ENCODE measurements at places on chromosomes 3 and 15.

DNA sequence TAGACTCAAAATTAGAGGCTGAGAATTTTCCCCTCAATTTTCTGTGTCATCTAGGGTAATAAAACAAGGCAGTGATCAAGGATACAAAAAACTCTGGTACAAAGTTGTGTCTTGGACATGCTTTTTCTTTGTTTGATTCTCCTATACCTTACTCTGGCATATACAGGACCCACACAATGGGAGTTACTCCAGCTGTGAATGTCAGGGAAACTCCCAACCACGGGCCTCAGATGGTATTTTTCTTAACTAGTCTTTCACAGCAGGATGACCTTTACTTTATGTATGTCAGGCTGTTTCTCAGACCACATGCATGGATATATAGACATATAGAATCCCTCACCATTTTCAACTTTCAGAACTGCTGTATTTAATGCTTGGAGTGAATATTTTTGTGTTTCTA is 41.3 kb downstream of the FEZF2 start:
- DNase-seq = no peak

DNA sequence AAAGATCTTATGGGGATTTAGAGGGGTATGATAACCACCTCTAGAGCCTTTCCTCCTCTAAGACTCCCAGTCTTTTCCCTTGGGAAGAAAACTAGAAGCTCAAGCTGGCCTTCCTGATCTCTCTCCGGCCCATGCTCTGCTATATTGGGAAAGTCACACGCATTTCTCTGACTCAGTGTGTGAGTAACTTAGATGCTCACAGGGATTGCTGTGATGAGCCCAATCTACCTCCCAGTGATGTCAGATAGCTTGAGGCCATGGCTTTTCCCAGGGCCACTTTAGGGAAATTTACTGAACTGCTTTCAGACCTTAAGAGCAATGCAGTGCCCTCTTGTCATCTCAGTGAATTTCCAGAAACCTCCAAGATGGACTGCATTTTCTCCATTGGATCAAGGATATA is 8.6 kb upstream of the ST8SIA2 start:
- no peak for DNase-seq

GRCh38 chr3:155646128-155646527 is 98.7 kb downstream of the PLCH1 start:
- no peak for DNase-seq

DNA sequence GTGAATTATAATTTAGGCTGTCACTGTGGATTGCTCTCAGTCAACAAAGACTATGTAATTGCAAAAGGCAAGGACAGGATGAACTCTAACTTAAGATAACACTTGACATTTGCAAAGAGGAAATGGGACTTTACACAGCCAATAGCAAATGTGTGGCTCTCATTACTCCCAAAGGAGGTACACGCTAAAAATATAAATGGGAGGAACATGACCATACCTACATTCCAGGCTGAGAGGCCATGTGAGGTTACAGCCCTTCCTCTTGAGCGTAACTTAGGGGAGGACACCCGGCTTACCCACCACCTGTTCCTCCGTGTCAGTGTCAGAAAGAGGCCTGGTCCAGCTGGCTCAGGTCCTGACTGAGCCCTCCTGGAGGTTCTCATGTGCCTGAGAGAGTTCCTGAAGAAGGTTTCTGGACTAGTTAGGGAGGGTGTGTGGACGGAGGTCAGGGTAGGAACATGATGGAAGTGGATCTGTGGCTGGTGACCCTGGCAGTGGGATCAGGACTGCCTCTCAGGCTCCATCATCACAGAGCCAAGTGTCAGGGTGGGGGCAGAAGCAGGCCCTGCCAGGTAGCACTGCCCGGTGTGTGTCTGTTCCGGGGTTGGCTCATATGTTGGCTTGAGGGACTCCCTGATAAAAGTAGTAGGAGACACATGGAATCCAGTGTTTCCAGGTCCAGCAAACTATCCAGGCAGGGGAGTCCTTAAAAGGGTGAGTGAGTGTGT is 7.9 kb downstream of the POPDC2 start:
- DNase-seq = no peak

- DNase-seq = no peak
Observed at GRCh38 chr3:11164607-11165006, 10.3 kb downstream of the HRH1 start.

DNA sequence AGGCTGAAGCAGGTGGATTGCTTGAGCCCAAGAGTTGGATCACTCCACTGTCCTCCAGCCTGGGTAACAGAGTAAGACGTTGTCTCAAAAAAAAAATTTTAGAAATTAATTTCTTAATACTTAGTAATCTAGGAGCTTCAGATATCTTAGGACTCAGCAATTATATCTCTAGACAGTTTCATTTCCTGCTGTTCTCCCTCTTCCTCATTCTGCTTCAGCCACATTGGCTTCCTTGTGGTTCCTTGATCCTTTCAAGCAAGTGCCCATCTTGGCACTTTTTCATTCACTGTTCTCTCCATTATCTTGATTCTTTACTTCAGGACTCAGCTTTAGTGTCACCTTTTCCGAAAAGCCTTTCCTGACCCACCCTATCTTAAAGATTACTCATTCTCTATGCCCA is 22.5 kb downstream of the TMEM202 start:
- no peak for DNase-seq

DNA sequence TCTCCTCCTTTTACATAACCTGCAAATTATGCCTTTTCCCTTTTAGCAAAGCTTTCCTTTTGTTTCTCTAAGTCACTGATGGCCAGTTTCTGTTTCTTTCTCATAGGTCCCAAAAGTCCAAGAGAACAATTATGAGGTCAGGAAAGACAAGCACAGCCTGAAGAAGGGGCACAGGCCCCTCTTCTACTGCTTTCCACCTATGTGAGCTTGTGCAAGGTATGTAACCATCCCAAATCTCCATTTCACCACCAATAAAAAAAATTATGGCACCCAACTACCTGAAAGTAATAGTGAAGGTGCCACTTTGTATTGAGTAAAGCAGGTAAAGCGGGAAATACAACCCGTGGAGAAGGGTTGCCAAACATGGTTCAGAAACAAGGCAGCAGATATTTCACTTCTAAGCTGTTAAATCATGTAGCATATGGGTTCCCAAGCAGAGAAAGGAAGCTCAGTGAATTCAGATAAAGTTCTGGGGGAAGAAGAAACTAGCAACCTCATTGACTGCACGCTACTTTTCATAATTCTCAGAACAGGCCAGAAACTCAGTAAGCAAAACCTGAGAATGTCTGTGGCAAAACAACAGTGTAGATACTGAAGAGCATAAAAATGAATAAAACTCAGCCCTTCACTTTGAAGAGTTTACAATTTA is 4.2 kb downstream of the PLOD2 start:
- no peak for DNase-seq

DNA sequence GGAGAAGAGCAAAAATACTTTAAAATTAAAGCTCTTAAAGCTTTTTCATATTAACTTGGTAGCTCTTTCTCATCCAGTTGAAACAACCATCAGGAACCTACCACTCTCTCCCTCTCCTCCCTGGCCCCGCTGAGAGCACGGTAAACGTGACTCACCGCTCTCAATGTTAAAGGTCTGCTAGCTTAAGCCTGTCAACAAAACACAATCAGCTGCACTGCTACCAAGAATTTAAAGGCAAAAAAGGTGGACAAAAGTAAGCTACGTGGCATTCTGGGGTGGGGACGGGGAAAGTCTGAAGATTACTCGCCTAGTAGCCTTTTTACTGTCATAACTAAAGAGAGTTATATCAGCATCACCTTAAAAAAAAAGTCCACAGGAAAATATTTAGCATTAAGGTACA is 8.4 kb upstream of the GP5 start:
- DNase-seq = no peak

DNA sequence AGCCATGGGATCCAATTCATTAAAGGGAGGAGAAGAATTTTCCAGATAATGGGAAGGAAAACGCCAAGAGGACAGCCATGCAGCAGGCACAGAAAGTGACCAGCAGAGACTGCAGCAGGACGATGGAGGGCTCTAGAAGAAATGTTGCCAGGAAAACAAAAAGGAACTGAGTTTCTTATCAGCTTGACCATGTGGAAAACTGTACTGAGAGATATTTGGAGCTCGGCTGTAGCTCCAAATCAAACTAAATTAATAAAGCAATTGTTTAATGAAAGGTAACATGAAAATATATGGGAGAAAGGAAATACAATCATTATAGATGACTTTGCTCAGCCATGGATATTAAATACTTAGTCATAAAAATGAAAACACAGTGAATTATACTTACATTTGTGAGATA is 63.7 kb downstream of the SSR3 start:
- no peak for DNase-seq

DNA sequence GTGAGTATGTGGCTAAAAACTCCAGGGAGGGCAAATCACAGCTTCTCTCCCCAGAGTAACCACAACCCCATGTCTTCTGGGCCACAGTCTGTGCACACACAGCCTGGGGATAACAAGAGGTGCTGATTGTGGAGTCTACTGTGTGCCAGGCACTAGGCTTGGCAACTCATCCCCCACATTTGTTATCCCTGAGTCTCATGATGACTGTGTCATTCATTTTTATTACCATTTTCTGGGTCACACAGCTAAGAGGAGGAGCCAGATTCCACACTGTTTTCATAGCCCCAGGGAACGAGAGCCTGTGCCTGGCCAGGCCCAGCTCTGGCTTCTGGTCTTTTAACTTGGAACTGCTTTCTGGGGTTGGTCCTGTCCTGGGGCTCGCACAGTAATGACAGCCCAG is 34.5 kb downstream of the ESYT3 start:
- DNase-seq = no peak

GRCh38 chr3:110569073-110569472 is 502.5 kb upstream of the NECTIN3 start:
- DNase-seq = no peak

GRCh38 chr3:107432013-107432515 is 54.8 kb downstream of the CCDC54 start:
- no peak for DNase-seq

DNA sequence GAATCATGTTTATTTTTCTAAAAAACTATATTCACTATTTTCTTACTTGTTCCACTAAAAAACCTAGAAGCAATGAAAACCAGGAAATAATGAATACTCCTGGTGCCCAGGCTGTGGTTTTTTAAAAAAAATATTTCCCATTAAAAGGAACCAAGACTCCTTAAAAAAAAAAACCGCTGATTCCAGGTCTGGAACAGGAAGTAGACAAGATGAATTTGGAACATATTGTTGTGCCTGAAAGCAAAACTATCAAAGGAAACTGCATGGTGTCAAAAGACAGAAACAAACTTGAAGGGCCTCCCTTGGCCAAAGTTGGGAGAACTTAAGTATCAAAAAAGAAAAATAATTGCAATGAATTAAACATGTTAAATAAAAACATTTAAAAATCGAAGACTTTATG is 245.3 kb upstream of the P2RY1 start:
- DNase-seq = no peak

GRCh38 chr3:106185949-106186348 is 317.1 kb upstream of the CBLB start:
- DNase-seq = no peak

GRCh38 chr15:59694779-59695178 is 5.7 kb upstream of the BNIP2 start:
- DNase-seq = no peak

- no peak for DNase-seq
Observed at GRCh38 chr3:143348486-143349327, 229.1 kb downstream of the CHST2 start.

DNA sequence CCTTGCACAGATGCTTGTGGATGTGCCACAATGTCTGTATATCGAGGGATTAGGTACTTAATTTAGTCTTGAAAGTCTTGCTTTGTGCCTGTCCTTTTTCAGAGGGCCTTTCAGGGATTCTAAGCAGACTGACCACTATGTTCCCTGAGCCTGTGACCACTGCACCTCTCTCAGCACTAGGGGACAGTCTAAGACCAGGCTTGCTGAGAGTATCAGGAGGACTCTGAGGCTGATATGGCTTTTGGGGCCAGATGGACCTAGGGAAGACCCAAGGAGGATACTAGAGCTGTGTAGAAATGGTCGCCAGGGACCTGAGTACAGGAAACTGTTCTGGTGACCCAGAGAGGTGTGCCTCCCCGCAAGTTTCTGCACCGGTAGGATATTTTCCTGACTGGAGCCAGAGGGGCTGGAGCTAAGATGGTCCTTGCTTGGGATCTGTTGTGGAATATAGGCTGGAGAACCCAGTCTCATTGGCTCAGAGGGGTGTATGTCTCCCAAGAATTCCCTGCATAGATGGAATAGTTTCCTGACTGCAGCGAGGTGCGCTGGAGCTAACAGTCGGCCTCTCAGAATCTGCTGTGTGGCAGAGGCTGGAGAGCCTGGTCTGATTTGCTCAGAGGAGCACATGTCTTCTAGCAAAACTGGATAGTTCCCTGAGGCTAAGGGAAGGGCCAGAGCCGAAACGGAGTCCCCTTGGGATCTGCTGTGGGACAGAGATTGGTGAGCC is 213.2 kb upstream of the DCBLD2 start:
- DNase-seq = no peak

DNA sequence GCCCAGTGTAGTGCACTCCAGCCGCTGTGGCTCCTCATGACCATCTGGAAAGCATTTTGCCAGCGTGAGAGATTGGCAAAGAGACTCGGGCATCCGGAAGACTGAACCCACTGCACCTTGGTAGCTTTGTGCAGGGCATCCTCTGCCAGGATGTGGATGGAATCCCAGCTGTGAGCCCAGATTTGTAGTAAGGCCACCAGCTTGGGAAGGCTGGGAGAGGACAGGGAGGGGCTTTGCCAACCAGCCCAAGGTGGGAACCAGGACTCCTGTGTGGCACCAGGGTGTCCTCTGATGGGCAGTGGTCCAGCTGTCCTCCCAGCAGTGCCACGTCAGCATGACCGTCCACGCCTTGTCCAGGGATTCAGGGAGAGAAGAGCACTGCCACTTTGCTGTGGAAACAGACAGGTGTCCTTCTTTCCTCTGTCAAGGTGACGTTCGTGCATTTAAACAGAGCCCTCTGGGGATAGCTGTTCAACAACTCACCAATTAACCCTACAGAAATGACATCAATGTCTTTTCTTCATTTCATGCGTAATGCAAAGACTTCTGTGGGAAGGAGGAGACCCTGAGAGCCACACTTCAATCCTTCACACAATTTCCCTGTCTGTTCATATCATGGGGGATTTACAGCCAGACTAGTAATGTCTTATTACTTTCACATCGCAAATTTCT is 19.1 kb downstream of the KLF15 start:
- DNase-seq = no peak
